ENCODE measurements at places on chromosomes 3 and 15.
A peak's percentile ranks its signal among the peaks of the same experiment; 100 is the strongest.

DNA sequence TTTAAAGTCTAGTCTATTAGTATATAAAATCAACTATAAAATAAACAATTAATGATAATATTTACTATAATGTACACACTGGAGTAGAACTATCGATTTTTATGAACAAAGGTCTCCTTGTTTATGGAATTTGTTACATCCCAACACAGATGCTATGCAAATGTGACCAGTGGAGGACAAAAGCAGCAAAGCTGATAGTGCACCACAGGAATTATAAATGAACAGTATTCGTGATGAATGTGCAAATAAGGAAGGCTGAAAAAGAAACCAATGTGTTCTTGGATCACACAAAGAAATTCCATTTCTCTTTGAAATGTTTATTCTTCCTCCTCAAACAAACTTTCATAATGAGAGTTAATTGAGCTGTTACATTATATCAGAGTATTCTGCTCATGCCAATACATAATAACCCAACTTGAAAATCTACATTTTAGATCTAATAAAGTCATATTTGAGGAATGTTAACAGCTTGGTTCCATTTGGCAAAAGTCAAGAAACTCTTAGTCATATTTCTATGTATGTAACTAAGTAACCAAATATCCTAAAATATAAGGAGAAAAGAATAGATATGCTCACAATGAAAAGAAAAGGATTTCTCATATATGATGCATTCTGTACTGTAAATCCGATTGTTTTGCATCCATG lies 79.3 kb downstream of the NEK10 start:
- DNase-seq, result no peak

GRCh38 chr3:127685708-127686511 lies 13.2 kb downstream of the ABTB1 start:
- DNase-seq, result no peak

DNA sequence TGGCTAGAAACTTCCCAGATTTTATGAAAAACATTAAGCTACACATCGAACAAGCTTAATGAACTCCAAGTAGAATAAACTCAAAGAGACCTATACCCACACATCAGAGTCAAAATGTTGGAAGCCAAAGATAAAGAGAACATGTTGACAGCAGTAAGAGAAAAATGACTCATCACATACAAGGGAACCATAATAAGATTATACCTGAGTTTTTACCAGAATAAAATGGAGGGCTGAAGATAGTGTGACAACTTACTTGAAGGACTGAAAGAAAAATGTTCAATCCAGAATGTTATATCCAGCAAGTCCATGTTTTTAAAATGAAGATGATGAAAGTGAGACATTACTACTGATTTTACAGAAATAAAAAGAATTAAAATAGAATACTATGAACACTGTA lies 22.8 kb downstream of the MYL3 start:
- no peak for DNase-seq

- no peak for DNase-seq
Measured at GRCh38 chr3:67016522-67017080, 18.5 kb downstream of the KBTBD8 start.

DNA sequence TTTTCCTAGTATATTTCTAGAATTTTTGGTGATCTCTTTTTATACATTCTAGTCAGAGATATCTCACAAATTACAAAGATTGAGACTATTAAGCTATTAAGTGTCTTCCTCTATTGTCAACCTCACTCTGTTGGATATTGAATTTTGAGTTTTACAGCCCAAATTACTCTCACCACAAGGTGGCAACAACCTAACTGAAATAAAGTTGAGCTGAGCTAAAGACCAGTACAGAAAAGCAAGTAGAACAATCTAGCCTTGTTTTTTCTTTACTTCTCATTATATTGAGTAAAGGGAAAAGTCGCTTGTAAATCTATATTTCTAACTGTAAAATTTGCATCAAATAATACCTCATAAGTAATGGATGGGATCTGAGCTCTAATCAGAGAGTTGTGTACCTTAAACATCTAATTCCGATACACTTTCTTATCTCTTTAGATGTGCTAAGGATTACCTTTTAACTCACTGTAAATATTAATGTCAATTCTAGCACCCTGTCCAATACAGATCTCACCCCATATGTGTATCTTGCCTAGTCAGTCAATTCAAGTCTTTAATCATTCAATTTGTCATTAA lies 13.6 kb upstream of the COMMD2 start:
- peak; percentile 72 for DNase-seq

DNA sequence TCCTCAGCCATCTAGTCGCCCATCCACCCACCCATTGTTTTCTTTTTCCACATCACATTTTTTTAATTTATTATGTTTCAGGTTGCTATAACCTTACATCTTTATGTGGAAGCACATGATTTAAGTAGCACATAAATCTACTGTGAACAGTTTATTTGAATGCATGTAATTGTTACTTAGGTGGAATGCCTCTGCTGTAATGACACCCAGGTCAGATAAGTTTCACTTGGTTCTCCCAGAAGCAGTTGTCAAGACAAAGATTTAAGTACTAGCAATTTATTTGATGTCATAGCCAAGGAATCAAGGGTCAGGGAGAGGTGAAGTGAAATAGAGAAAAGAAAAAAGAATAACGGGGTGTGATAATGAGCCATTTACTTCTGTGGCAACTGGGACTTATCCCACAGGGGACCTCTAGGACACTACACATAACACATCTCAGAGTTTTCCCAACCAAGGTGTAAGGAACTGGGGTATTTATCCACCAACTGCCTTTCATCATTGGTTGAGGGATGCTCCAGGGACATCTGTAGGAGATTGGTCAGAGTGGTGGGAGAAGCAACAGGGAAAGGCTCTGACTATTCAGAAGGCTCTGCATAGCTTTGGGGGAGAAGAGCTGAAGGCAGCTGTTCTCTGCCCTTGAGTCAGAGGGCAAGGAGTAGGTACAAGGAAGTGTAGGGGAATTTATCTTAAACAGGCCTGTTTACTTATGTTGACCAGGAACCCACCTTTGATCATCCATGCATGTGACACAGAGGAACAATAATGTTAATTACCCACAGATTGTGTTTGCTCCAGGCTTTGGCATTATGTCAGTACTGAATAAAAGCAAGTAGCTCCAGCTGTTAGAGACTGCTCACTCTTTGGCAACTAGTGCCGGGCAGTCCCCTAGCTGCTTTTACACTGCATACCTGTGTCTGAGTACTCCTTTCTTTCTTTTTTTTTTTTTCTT lies 94.8 kb downstream of the CD200R1L start:
- no peak for DNase-seq

- DNase-seq, result peak; percentile 77
Measured at GRCh38 chr3:191301017-191301416, 28.2 kb upstream of the CCDC50 start.

GRCh38 chr3:46900356-46900755 lies 22.8 kb downstream of the PTH1R start:
- no peak for DNase-seq

DNA sequence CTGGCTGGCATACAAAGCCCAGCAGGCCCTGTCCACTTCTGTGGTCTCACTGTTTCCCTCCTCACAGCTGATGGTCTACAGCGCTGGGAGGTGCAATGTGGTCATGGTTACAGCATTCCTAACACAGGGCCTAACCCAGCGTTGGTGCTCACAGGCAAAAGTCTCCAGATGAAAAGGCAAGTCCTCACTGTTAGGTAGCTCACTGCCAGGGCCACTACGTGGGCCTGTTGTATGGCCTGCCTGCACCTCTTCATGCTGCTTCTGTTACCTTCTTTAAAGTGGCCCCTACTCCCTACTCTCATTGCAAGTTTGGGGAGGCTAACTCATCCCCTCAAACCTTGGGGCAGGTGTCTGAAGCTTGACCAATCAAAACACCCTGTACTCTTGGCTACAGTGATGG lies 31.3 kb downstream of the CCDC13 start:
- no peak for DNase-seq

GRCh38 chr3:52479877-52480575 lies 15.1 kb upstream of the STAB1 start:
- peak; percentile 52 for DNase-seq

- no peak for DNase-seq
Measured at GRCh38 chr3:18791182-18791581, 357.1 kb upstream of the KCNH8 start.

- DNase-seq, result no peak
Measured at GRCh38 chr3:121531269-121531668, 14.5 kb downstream of the POLQ start.

DNA sequence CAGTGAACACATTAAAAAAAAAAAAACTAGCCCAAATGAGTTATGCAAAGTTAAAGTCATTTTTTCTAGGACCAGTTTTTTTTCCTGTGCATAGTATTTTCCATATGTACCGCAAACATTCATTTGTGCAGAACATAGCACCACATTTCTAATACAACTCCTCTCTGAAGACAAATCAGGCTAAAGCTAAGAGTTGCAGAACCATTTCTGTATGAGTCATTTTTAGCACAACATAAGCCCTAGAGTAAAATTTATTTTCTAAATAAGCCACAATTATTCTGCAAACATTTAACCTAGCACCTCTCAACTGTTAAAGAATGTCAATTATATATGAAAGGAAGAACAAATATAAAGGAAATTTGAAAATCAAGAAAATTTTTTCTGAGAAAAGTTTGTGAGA lies 375.8 kb downstream of the TIGIT start:
- no peak for DNase-seq

DNA sequence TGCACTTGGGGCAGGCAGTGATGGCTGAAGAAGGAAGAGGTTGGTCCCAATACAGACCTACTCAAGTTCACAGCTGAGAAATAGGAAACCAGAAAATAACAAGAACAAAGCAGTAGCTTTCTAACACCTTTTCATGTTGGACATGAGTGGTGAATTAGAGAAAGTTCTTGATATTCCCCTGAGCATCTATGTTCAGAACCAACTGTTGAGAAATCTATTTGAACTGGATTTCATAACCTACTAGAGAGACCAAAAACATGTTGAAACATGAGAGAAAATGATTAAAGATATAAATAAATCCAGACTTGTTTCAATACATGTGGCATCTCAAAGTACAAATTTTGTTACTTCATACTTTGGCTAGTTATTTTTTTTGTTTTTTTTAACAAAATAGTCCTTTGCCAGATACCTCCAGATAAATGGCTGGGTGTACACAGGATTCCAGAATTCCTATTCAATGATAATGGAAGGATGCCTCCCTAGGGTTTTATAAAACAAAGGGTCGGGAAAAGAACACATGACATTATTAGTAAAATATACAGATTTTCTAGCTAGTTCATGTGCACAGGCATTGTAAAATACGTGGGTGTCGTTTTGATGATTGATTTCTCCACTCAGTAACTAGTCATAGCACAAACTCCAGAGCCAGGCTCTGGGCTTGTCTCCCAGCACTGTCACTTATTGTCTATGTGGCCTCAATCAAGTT lies 34.4 kb upstream of the TNFSF10 start:
- DNase-seq, result peak; percentile 52

DNA sequence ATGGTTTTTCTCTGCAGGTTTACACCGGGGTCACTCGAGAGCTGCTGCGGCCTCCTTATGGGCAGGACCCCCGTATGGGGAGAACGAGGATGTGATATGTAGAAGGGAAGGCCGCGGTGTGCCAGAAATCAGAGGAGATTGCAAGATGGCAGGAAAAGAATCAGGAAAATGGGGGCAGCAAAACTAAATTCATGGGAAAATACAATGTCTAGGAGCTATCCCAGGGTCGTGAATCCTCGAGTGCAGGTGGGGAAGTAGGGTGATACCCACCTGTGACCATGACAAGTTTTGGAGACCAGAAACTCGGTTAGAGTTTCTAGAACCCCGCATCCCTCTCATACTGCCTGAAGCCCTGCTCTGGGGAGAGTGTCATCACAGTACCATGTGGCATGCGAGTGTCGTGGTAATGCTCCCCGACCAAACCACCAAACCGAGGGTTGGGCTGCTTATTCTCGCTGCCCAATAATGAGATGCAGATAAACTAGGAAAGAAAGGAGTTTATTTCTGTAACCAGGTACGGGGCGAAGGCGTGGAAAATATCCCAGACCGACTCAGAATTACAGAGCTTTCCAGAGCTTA lies 781 bp downstream of the TRNT1 start:
- DNase-seq, result no peak

- no peak for DNase-seq
Measured at GRCh38 chr15:73051391-73051806, 864 bp upstream of the NEO1 start.

DNA sequence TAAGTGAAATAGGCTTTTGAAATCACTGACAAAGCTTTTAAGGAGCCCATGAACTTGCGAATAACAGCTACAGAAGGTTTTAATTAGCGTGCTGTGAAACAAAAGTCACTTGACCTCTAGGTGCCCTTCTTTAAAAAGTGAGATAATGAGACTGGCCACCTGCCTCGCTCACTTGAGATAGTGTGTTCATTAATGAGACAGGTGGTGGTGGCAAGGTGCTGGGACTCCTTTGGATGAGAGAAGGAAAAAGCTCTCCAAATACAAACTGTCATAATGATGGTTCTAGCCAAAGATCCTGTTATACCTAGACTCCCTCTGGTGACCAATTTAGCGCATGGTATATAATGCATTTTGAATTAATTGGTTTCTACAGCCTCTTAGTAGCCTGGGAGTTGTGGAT lies 22.7 kb upstream of the IREB2 start:
- no peak for DNase-seq

DNA sequence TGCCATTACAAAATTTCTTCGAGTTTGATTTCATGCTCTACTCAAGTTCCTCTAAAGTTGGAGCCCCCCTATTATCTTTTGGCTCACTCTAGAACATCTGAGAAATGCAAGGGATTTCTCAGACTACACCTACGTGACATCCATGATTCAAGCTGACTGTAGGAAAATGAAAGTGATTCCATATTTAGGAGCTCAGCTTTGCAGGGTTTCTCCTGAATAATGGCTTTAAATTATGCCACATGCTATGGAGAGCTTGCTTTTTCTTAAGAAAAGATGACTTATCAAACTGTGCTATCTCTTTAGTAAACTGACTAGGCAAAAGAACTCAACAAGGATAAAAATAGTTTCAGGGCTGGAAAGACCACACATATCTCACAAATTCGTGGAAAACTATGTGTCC lies 292.1 kb downstream of the LSAMP start:
- no peak for DNase-seq

- no peak for DNase-seq
Measured at GRCh38 chr3:100226712-100227429, 33.9 kb upstream of the TBC1D23 start.

- DNase-seq, result no peak
Measured at GRCh38 chr3:123595396-123596180, 10.7 kb upstream of the HACD2 start.

- no peak for DNase-seq
Measured at GRCh38 chr3:135558150-135558783, 407.3 kb upstream of the PPP2R3A start.

GRCh38 chr15:39140060-39140604 lies 440.7 kb upstream of the THBS1 start:
- DNase-seq, result no peak

DNA sequence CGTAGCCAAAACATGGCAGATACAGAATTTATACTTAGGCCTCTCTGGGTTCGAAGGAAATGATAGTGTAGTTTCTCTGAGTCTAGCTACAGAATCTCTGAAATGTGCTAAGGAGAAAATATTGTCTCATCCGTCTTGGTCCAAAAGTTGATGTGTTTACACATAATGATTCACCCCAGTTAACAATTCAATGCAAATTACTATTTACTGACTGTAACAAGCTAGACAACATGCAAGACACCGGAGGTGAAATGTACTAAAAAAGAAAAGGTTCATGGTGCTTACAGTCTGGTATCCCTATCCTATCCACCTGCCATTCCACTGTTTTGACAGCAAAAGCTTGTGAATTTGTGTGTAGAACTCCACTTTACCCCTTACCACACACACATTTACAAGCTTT lies 146.8 kb downstream of the SUCLG2 start:
- DNase-seq, result no peak

GRCh38 chr3:49007771-49008528 lies 759 bp downstream of the WDR6 start:
- peak; percentile 93 for DNase-seq

- no peak for DNase-seq
Measured at GRCh38 chr3:40725031-40725430, 200.3 kb downstream of the ZNF621 start.

All from suppressor macrophage treated with lipopolysaccharide for 1 hour (primary cell).